ENCODE measurements at places on chromosomes 1 and 21. TPM values are rescaled to one million over a fixed set of nuclear protein-coding genes. Genes with fewer than 3 reads are reported as not detected.

Gene CFHR2
- total RNA-seq: not detected

DNA sequence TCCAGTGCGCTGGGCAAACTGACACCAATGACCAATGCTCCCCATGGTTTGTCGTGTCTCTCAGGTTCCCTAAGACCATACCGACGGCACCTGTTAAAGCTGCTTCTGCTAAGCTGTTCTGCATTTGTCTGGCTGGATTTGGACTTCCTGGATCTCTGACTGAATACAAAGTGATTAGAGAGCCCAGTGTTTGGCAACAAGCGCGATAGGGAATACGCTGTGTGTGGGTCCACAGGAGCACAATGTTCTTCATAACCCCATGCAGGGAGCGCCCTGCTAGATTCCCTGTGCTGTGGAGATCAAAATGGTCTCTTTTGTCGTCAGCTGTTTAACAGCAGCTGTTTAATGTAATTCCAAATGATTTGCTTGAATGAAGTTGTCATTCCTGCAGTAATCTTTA is 26.0 kb upstream of the ESRRG start:
- no peaks in the 10 kb centered on the region for H3K4me1 ChIP-seq
- DNase-seq: no peak
- H3K4me3 ChIP-seq: no peak overlapping the region
- H3K27ac ChIP-seq: no peak overlapping the region
- H3K36me3 ChIP-seq: no peaks in the 10 kb centered on the region

DNA sequence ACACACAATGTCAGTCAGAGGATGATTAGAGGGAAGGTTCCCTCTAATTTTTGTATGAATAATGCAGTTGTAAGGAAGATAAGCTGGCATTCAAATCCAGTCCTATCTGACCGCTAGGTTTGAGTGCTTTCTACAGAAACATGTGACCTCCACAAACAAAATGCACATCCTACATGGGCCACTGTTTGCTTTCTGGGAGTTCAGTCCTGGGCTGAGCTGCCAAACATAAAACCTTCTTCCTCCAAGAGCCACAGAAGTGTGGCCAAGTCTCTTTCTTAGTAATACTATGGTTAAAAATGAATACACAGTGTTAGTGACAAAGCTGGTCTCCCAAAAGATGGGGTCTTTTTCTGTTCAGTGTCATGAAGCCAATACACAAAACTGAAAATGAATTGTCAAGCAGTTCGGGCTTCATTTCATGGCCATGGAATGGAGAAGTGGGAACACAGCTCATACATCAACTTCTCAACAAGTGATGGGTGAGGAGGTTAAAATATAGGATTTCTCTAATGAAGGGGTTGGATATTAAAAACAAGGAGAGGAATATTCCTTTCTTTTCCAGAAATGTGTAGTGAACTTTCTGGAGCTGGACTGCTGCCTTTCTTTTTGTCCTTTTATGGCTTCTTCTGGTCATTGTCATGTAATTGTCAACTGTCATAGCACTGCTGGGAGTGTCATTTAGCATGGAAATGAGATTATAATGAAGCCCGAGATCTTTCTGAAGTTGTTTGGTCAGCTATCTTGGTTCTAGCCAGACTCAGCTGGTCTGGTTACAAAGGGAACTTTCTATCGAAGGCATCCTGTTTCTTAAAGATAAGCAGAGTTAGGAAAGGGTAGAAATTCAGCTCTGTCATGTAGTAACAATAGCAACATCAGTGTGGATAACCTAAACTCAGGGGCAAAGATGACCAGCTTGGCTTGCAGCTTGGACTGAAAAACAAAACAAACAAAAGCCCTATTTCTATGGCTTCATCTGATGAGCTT is 135.1 kb downstream of the CHD1L start:
- no peaks in the 10 kb centered on the region for H3K27me3 ChIP-seq
- H3K4me1 ChIP-seq: no peaks in the 10 kb centered on the region
- DNase-seq: no peak
- no peak overlapping the region for H3K4me3 ChIP-seq
- no peak overlapping the region for H3K27ac ChIP-seq

DNA sequence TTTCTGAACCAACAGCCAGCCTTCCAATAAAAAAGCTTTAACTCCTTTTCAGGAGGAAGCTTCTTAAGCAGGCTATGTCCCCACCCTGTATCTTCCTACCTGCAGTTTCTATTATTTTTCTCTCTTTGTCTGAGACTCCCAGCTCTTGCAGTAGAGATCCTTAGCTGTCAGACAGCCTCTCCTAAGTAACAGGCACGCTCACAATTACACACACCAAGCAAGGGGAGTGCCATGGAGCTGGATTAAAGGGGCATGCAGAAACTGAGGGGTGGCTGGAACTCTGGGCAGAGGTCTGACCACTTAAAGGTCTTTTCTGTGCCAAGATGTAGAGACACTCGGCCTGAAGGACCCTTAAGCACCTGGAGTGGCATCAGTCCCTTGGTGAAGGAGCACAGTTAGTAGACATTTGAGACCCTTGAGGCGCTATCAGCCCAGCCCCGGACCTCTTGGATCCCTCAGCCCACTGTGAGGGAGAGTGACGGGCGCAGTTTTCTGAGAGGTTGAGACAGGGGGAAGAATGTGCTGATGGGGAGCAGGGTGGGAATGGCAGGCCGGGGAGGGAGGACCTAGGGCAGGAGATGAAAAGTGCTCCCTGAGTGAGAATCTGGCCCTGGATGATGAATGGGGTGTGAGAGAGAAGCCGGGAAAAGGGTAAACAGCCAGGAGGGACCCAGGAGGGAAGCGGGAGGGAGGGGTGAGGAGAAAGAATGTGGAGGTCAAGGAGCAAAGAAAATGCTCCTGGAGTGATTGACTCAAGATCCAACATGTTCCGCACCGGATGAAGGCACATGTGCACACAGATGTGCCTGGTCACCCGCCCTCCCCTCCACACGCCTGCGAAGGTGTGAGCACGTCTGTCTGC is 13.3 kb downstream of the PLXNA2 start:
- no peaks in the 10 kb centered on the region for H3K36me3 ChIP-seq
- H3K27me3 ChIP-seq: no peaks in the 10 kb centered on the region
- no peak overlapping the region for H3K27ac ChIP-seq
- peaks cover 9% of the 10 kb centered on the region for H3K4me1 ChIP-seq

DNA sequence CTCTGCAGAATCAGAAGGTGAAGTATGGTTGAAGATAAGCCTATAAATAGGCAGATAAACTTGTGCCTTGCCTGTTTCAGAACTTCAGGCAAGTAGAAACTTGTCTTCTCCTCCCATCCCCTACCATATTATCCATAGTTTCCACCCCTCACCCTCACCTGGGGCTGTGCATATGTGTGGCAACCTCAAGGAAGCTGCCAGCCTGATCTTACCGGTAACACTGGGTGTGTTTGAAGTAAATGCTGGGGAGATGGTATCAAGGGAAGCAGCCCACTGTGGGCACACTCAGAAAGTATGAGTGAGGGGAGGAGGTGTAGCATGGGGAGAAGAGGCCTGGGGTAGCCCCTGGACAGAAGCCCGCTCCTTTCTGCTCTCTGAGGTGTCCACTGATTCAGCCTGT is 14.5 kb downstream of the VANGL2 start:
- H3K36me3 ChIP-seq: peaks cover 42% of the 10 kb centered on the region
- no peaks in the 10 kb centered on the region for H3K27me3 ChIP-seq
- no peak overlapping the region for H3K27ac ChIP-seq
- H3K4me3 ChIP-seq: no peak overlapping the region
- DNase-seq: no peak

DNA sequence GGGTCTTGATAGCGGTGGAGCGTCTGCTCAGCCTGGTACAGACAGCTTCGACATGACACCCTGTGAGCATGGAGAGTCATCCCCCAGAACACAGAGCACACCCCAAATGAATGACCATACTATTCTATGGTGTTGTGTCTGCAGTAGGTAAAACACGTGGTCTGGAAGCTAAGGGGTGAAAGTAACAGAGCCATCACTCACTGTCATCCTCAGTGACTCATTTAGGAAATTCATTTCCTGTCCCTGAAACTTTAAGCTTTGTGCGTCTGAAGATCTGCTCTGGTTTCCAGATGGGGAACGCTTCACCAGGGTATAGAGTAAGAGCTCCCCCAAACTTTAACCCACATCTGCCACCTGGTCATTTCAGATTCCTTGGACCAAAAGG is 94.8 kb upstream of the DISP3 start:
- H3K27ac ChIP-seq: no peak overlapping the region
- H3K4me3 ChIP-seq: no peak overlapping the region
- no peaks in the 10 kb centered on the region for H3K36me3 ChIP-seq
- DNase-seq: no peak
- H3K4me1 ChIP-seq: no peaks in the 10 kb centered on the region

Measured in H9 (cell line).